Activated CD4-positive, alpha-beta memory T cell treated with anti-CD3 and anti-CD28 coated beads for 36 hours (primary cell): ENCODE measurements at places on chromosomes 2 and 18. TPM values are rescaled to one million over a fixed set of nuclear protein-coding genes. Genes with fewer than 3 reads are reported as not detected.

The CHRND gene
- total RNA-seq: not detected

DNA sequence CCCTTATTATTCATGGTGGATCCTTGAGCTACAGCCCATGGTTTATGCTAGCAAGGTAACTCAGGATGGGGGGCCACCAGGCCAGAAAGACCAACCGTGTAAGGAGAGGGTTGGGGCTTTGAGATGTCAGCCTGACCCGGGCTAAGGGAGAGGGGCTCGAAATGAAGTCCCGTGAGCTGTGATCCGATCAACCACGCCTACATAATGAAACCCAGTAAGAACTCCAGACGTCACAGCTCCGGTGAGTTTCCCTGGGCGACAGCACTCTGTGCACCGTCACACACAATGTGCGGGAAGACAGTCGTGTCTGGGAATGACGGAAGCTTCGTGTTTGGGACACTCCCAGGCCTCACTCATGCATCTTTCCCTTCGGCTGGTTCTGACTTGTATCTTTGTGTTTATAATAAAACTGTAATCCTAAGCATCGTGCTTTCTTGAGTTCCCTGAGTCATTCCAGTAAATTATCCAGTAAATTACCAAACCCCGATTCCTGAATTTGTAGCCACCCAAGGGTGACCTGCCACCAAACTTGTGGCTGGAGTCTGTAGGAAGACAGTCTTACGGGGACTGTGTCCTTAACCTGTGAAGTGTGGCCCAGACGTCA lies 44.2 kb downstream of the CYP27C1 start:
- no peaks in the 10 kb centered on the region for H3K4me1 ChIP-seq
- no peak for DNase-seq
- H3K27ac ChIP-seq: no peak overlapping the region
- no peaks in the 10 kb centered on the region for H3K36me3 ChIP-seq

GRCh38 chr2:143524559-143525401 lies 395.6 kb downstream of the ARHGAP15 start:
- no peak overlapping the region for H3K27ac ChIP-seq
- H3K27me3 ChIP-seq: no peaks in the 10 kb centered on the region
- peaks cover 66% of the 10 kb centered on the region for H3K4me1 ChIP-seq
- DNase-seq: no peak
- peaks cover 29% of the 10 kb centered on the region for H3K36me3 ChIP-seq

The PROC gene
- not detected for total RNA-seq

DNA sequence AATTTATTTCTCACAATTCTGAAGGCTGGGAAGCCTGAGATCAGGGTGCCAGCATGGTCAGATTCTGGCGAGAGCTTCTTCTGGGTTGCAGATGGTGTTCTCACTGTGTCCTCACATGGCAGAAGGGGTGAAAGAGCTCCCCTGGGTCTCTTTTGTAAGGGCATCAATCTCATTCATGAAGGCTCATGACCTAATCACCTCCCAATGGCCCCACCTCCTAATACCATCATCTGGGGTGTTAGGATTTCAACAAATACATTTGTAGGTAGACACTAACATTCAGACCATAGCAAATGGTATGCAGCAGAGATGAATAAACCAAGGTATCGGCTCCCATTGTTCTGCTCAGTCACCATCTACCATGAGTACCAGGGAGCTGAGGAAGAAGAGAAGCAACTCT lies 32.7 kb downstream of the YPEL5 start:
- no peaks in the 10 kb centered on the region for H3K36me3 ChIP-seq
- H3K27me3 ChIP-seq: no peaks in the 10 kb centered on the region
- no peaks in the 10 kb centered on the region for H3K4me1 ChIP-seq
- H3K4me3 ChIP-seq: no peak overlapping the region
- DNase-seq: no peak

- no peaks in the 10 kb centered on the region for H3K36me3 ChIP-seq
- no peaks in the 10 kb centered on the region for H3K4me1 ChIP-seq
- no peak overlapping the region for H3K4me3 ChIP-seq
- DNase-seq: no peak
- H3K27ac ChIP-seq: no peak overlapping the region
These were observed 60.0 kb downstream of the TNS1 start for GRCh38 chr2:217942731-217943335.

The PRKD3 gene
- 24.7 TPM for total RNA-seq

The GCG gene
- total RNA-seq: not detected

DNA sequence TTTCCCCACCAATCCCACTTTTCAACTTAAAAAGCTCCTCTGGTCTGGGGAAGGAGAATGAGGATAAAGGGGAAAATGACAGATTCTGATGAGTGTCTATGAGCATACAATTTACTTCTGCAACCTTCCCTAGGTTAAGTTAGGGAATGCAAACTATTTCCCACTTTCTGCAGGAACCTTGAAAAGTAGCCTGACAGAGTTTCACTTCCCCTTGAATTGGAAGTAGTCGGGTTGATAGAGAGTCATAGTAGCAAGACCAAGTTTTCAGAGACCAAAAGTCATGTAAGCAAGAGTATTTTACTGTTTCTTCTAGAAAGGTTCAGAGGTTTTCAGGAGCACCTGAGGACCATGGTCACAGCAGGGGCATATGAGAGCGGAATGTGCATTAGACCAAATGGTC lies 815.1 kb downstream of the CPS1 start:
- no peak overlapping the region for H3K27ac ChIP-seq
- H3K4me3 ChIP-seq: no peak overlapping the region
- no peaks in the 10 kb centered on the region for H3K4me1 ChIP-seq

The DUSP2 gene
- 539 TPM for total RNA-seq

GRCh38 chr2:219368690-219369191 lies 19.0 kb downstream of the DNPEP start:
- H3K4me3 ChIP-seq: no peak overlapping the region
- H3K27me3 ChIP-seq: no peaks in the 10 kb centered on the region
- no peaks in the 10 kb centered on the region for H3K4me1 ChIP-seq
- H3K36me3 ChIP-seq: peaks cover 8% of the 10 kb centered on the region

DNA sequence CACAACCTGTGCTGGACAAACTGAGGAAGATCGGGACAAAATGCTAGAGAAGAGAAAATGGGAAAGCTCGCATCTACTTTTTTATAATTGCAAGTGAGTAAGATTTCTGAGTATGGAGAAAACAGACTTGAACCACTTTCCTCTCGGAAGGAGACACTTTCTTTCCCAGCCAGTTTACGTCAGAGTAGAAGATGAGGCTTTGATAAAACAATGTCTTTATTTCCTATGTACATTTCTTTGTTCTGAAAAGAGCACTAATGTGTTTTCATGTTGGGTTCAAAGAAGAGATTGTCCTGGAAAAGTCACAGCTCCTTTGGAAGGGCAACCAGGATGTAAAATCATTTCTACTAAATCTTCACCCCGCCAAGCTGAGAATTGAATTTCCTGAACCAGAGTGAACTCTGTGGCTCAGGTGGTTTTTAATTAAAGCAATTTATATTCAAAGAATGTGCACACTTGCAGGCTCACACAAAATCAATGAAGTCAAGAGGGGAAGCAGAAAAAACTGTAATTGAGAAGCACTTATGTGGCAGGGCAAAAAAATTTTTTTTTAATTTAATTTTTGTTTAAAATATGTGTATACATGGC lies 23.4 kb upstream of the ITGA6 start:
- H3K27me3 ChIP-seq: peaks cover 3% of the 10 kb centered on the region
- no peak overlapping the region for H3K4me3 ChIP-seq
- no peak overlapping the region for H3K27ac ChIP-seq
- no peak for DNase-seq

DNA sequence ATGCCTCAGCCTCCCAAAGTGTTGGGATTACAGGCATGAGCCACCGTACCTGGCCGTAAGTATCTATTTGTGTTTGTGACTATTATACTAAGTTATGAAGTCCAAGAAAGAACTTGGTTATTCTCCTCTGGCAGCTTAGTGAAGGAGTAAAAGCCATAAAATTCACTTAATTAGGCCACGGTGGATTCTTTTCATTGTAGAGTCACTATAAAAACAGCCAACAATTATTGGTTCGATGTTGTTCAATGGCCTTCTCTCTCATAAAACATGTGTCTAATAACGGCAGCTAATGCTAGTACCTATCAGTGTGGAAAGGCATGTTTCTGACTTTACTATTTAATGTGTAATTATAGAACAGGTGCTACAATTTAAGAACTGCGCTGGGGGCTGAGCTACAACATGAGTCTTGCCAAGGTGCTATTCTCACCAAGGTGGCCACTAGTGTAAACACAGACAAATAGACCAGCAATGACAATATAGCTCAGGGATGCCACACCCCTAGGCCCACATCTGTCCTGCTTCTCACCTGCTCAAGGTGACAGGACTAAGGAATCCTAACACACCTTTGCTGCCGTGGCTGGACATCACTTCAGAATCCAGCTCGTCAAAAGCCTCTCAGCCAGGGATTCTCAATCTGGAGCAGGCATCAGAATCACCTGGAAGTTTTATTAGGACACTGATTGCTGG lies 17.2 kb downstream of the ATP8B1 start:
- no peaks in the 10 kb centered on the region for H3K36me3 ChIP-seq
- no peak overlapping the region for H3K27ac ChIP-seq
- no peak for DNase-seq
- no peaks in the 10 kb centered on the region for H3K4me1 ChIP-seq
- H3K27me3 ChIP-seq: no peaks in the 10 kb centered on the region
- H3K4me3 ChIP-seq: no peak overlapping the region

DNA sequence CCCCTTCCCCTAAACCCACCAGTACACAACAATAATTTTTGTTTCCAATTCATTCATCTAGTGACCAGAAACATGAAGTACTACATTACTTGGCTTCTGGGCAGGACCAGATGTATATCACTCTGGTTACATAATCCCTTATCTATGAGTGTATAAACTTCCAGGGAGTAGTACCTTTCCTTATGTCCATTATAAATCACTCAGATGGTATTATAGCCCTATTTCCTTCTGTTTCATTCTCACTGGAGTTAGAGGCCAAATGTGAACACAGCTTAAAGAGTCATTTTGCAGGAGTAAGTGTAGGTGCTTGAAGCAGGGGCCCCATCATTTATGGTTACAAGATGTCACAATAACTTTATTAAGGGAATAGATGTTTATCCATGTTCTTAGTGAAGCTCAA lies 894.4 kb upstream of the NXPH2 start:
- no peaks in the 10 kb centered on the region for H3K4me1 ChIP-seq
- no peaks in the 10 kb centered on the region for H3K27me3 ChIP-seq
- H3K4me3 ChIP-seq: no peak overlapping the region
- DNase-seq: no peak

The MEP1B gene
- not detected for total RNA-seq

- no peak overlapping the region for H3K27ac ChIP-seq
- H3K36me3 ChIP-seq: no peaks in the 10 kb centered on the region
- H3K4me3 ChIP-seq: no peak overlapping the region
- H3K4me1 ChIP-seq: no peaks in the 10 kb centered on the region
- H3K27me3 ChIP-seq: peaks cover 6% of the 10 kb centered on the region
These were observed 55.4 kb downstream of the NGEF start for GRCh38 chr2:232957657-232958090.

The EVX2 gene
- total RNA-seq: not detected

DNA sequence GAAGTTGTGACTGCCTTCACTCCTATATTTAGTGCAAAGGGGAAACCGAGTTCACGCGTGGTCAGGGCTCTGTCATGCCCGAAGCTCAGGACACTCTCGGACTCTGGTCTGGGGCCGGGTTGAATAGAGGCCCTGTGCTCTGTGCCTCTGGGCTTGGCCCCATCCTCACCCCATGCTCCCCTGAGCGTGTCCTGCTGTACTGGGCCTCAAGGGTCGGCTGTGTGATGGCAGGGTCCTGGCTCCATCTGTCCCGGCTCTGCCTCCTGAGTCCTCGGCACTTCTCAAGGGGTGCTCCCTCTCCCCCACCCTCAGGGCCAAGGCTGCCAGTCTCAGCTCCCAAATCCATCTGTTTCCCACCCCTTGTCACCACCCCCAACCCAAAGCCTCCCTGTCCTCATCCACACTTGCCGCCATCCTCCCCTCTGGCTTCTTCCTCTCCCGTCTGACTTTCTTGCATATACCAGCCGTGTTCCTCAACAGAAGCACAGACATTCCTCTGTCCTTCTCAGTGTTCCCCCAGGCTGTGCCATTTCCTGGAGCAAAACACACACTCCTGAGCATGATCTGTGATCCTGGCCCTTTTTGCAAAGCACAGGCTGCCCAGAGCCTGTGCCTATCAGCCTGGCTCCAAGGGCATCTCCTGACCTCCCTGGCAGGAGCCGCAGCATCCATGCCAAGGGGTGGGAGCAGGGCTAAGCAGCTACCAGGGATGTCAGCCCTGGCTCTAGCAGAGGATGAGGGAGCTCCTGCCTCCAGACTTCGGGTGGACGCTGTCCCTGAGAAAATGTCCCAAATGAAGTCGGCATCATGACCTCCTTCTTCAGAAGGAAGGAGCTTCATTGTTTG lies 64.2 kb upstream of the OTOS start:
- H3K4me1 ChIP-seq: peaks cover 4% of the 10 kb centered on the region
- H3K27me3 ChIP-seq: peaks cover 33% of the 10 kb centered on the region
- no peak overlapping the region for H3K27ac ChIP-seq
- H3K4me3 ChIP-seq: no peak overlapping the region

DNA sequence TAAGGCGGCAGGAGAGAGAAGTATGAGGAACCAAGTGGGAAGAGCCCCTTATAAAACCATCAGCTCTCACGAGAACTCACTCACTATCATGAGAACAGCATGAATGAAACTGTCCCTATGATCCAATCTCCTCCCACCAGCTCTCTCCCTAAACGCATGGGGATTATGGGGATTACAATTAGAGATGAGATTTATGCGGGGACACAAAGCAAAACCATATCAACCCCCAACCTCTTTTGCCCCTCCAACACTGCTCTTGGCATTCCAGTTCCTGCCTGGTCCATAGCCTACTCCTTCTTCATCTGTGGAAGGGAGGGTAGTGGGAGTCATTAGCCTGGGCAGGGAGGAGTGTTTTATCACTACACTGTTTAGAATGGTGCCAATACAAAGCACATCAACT lies 1.4 kb upstream of the EHD3 start:
- no peak overlapping the region for H3K4me3 ChIP-seq
- DNase-seq: no peak
- H3K27me3 ChIP-seq: peaks cover 9% of the 10 kb centered on the region

DNA sequence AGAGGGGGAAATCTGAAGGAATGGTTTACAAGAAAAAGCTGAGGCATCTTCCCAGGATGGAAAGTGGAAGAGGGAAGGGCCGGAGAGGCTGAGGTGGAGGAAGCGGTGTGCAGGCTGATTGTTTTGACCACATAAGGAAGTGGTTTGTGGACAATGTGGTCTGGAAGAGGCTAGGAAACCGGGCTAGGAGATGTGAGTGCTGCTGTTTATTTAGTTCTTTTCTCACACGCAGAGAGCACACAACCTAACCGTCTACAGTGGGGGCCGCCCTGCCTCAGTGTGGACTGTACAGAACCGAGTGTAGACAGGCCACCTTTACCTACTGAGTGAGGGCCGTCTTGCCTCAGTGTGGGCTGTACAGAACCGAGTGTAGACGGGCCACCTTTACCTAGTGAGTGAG lies 251.7 kb upstream of the PXDN start:
- peak; percentile 17 for DNase-seq
- H3K27me3 ChIP-seq: peaks cover 18% of the 10 kb centered on the region
- H3K27ac ChIP-seq: no peak overlapping the region
- H3K4me3 ChIP-seq: no peak overlapping the region
- no peaks in the 10 kb centered on the region for H3K36me3 ChIP-seq

The UPP2 gene
- total RNA-seq: not detected

DNA sequence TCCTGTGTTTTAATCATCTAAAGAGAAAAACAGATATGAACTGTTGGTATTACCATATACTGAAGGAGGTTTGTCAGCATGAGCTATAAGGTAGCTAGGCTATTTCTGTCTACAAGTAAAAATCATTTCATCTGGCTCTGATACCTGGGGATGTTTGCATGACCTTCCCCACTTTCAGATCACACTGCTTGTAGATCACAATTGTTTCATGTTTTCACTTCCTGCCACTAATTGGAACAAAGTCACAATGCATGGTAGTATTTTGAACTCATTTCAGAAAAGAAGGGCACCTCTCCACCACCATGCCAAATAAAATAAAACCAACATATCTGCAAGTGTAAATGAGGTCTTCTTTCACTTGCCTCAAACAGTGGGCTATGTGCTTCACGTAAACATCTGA lies 37.8 kb downstream of the NYAP2 start:
- peaks cover 8% of the 10 kb centered on the region for H3K27me3 ChIP-seq
- H3K4me3 ChIP-seq: no peak overlapping the region
- no peak for DNase-seq
- H3K27ac ChIP-seq: no peak overlapping the region
